NCI-H1417 (cell line): ENCODE measurements at places on chromosomes 11 and 22.

GRCh38 chr11:84290647-84291046 is 1004.5 kb upstream of the CCDC90B start:
- DNase-seq = no peak

DNA sequence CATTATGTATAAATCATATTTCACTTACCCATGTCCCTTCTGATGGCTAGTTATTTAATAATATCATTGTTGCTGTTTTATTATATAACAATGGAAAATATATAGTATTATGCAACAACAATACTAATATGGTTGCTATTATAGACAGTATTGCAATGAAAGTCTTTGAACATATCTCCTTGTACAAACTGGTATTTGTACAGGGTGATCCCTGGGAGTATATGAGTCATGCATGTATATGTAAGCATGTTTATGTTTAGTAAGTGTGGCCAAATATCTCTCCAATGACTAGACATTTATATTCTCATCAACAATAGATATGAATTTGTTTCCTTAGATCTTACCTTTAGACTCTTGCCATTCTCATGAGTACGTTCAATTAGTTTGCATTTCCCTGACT is 55.9 kb downstream of the KCNC1 start:
- DNase-seq = no peak

GRCh38 chr11:65340226-65340625 is 6.6 kb downstream of the DPF2 start:
- no peak for DNase-seq

- DNase-seq = no peak
Observed at GRCh38 chr11:32353884-32354283, 81.5 kb downstream of the WT1 start.

- DNase-seq = peak; percentile 79
Observed at GRCh38 chr11:119474682-119475596, 52.0 kb upstream of the THY1 start.

- DNase-seq = no peak
Observed at GRCh38 chr11:112318184-112318591, 57.5 kb upstream of the PLET1 start.

DNA sequence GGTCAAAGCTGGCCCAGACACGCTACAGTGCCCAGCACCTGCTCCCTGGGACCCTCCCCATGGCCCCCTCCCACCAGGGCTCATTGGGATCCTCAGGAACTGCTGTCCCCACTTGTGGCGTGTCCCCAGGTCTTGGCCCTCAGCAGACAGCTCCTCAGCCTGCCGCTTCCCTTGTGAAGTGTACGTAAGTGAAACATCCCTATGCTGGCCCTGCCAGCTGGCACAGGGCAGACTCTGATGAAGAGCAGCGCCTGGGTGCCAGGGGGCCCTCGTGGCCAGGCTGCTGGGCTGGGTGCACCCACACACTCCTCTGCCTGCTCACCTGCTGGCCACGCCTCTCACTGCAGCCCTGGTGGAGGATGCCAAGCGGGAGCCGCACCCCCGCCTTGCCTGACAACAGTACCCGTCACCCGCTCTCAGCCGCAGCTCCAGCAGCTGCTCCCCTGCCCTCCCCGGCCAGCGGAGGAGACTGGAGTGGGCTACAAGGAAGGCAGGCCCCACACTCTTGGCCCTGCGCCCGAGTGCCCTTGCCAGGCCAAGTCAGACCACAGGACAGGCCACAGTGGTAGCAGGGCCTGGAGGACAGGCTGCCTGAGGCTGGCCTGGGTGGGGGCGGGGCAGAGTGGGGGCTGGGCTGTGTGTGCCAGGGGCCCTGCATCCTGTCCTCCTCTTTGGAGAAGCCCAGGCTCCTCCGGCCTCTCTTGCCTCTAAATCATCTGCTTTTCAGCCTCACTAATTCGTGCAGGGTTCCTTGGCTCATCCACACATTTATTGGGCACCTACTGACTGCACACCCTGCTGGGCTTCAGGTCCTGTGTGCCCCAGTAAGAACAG is 39.5 kb downstream of the IGF2 start:
- DNase-seq = no peak

DNA sequence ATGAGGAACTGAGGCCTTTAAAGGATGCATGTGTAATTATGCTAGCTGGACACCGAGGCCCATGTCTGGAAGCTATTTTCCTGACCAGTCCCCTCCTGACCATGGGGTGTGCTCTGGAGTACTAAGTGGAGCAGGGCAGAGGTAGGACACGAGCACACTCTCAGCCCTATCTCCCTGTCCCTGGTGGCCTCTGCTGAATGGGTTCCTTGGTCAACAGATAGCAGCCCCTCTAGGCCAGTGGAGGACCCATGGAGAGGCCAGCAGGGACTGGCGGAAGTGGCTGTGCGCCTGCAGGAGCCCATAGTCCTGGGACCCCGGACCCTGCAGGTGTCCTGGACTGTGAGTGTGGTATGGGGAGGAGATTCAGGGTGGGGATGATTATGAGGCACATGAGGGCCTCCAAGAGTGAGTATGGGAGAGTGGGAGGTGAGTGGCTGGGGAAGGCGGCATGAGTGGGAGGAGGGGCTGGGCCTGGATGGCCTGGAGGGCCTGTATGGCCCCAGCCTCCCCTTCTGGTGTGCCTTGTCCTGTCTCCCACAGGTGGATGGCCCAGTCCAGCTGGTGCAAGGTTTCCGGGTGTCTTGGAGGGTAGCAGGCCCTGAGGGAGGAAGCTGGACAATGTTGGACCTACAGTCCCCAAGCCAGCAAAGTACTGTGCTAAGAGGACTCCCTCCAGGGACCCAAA is 9.5 kb downstream of the ROBO3 start:
- no peak for DNase-seq

DNA sequence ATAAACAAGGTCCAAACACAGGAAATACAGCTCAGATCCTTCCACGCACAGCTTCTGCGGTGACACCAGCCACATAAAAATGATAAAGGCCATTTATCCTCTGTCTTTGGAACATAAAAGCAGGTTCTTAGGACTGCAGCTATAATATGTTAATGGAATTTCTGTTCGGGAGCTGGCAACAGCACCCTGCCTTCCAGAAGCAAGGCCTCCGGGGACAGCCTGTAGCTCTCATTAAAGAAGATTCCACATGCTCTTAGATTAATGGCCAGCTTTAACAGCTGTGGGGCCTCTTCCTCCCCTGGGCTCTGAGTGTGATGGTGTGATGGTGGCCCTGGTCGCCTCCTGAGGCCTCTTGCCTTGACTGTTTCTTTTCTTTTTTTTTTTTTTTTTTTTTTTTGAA is 137.3 kb downstream of the CACNA1I start:
- DNase-seq = no peak

GRCh38 chr11:85779956-85780640 is 30.8 kb downstream of the SYTL2 start:
- no peak for DNase-seq

DNA sequence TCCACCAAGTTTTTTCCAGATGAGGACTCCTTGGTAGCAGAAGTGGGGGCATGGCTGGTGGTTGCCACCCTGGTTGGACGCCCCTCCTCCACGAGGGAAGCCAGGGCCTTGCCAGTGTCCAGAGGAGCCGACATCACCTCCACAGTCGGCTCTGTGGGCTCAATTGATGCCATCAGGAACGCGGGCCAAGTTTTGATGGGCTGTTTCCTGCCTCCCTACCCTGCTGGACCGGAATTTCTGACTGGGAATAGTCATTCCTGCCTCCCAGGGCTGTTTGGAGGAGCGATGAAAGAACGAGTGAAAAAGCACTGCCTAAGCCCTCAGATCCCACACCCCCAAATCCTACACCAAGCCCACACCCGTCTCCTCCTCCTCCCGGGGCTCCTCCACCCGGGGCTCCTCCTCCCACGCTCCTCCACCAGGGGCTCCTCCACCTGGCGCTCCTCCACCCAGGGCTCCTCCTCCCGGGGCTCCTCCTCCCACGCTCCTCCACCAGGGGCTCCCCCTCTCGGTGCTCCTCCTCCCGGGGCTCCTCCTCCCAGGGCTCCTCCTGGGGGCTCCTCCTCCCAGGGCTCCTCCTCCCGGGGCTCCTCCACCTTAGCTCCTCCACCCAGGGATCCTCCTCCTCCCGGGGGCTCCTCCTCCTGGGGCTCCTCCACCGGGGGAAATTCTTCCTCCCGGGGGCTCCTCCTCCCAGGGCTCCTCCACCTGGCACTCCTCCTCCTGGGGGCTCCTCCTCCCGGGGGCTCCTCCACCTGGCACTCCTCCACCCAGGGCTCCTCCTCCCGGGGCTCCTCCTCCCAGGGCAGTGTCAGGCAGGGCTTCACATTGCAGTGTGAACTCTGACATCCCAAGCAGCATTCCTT is 10.0 kb upstream of the PRR5 start:
- no peak for DNase-seq

GRCh38 chr11:111082664-111083063 is 162.9 kb upstream of the POU2AF2 start:
- no peak for DNase-seq

- DNase-seq = peak; percentile 22
Observed at GRCh38 chr11:102794382-102794781, 3.6 kb downstream of the MMP1 start.

DNA sequence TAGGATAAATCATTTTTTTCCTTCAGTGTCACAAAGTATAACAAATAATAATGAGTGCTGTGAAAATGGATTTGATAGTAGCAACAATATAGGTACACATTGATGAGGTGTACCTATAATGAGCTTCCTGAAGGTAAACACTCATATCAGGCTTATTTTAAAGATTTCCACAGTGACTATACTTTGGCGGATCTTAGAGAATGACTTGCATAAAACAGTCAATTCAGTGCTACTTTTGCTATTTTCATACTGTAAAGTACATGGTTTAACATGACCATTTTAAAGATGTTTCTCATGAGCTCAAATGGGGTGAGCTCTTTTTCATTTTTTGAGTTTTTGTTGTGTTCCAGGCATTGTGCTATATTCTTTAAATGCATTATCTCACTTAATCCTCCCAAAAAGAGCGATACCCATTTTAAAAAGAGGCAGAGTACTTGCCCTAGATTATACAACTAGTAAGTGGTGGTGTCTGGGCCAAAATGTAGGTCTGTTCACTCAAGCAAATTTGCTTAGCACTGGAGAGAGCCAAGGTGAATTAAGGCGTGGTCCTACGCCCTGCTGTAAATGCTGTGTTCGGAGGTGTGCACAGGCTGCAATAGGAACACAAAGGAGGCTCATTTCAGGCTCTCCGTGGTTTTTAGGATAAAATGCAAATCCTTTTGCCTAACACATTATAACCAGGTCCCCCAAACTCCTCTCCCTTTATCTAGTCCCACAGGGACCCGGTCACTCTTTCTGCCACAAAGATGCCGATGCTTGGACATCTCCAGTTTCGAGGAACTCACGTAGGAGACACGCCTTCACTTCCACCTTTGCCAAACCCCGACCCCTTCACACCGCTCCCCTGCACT is 617 bp upstream of the ALKBH3 start:
- DNase-seq = no peak

DNA sequence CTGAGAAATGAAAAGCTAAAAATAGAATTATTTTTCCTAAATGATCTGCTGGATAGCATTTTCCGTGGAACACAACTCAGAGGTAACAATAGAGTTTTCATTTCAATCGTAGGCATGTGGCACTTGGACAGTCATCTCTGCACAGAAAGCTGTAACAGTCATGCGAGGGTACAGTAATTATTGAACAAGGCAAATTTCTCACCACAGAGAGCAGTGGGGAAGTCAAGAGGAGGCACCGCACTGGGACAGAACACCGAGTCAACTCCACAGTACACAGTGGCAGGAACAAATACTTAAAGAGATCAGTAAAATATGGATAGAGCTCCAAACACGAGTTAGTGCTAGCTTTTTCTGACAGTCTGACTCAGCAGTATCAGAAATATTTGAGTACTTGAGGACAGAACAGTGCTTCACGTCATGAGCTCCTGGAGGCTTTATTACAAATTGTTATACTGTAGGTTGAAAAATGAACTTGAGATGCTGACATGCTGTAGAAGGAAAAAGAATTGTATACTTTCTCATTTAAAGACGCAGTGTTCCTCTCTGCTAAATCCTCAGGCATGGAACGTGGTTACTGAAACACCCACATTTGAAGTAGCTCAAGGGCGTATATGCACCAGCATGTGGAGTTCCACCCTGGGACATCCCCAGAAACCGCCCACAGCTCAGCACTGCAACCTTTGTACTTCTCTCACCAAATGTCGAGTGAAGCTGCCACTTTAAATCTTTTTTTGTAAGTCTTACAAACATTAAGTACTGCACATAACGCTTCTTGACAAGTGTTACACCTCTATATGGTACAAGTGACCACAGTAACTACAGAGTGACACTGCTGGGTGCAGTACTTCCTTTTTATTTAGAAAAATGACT is 27.4 kb upstream of the YPEL1 start:
- DNase-seq = peak; percentile 12

DNA sequence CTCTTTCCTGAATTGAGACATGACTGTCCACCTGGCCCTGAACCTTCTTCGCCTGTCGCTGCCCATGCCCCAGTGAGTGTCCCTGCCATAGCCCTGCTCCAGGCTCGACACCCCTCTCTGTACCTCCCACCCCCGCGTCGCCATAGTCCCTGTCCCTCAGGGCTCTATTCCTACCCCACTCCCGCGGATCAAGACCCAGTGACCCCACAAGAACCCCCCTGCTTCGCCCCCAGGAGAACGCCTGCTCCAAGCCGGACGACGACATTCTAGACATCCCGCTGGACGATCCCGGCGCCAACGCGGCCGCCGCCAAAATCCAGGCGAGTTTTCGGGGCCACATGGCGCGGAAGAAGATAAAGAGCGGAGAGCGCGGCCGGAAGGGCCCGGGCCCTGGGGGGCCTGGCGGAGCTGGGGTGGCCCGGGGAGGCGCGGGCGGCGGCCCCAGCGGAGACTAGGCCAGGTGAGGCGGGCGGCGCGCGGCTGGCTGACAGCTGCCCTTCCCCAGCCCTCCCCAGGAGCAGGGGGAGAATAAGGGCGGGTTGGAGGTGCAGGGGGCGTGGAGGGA is 5.6 kb downstream of the NRGN start:
- no peak for DNase-seq

DNA sequence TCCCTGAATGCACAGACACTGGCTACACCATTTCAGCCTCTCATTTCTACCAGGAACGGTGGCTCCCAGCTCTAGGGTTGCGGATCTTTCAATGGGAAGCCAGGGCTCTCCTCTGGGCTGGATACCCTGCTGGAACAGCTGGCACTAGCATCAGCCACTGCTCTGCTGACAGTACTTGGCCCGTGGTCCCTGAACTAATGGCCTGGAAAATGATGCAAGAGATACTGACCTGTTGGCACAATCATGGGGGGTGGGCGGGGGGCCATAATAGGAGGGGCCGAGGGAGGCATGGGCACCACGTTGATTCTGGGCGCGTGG is 10.7 kb upstream of the TBC1D10A start:
- no peak for DNase-seq

- no peak for DNase-seq
Observed at GRCh38 chr11:114304969-114305368, 8.8 kb downstream of the NNMT start.

DNA sequence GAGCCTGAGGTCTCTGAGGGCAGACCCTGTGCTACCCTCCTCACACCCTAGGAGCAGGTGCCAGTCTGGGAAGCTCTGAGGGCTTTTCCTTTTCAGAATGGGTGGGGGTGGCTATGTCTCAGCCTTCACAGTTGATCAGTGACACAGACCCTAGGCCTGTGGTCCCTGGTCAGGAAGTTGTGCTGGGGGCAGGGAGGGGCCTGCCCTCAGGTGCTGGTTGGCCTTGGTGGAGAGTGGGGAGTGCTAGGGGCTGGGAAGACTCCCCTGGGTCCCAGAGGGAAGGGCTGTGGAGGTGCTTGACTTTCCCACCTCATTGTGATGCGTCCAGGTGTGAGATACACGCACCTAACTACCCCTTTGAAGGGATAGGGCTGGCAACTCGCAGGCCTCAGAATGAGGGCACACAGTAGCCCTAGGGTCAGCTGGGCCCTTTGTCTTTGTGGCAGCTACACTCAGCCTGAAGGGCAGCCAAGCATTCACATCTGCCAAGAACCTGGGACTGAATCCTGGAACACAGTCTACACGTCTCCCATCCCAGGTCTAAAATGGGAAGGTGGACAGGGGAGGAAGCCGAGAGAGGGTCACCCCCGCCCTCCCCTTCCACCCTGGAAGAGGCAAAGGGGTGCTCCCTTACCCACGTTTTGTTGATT is 31.2 kb upstream of the ATXN10 start:
- DNase-seq = no peak
